Renal pelvis (tissue), 12 donors: ENCODE measurements at places on chromosomes 11 and 22.

GRCh38 chr11:9740202-9740883 lies 76.5 kb downstream of the SWAP70 start:
- no peak for DNase-seq

DNA sequence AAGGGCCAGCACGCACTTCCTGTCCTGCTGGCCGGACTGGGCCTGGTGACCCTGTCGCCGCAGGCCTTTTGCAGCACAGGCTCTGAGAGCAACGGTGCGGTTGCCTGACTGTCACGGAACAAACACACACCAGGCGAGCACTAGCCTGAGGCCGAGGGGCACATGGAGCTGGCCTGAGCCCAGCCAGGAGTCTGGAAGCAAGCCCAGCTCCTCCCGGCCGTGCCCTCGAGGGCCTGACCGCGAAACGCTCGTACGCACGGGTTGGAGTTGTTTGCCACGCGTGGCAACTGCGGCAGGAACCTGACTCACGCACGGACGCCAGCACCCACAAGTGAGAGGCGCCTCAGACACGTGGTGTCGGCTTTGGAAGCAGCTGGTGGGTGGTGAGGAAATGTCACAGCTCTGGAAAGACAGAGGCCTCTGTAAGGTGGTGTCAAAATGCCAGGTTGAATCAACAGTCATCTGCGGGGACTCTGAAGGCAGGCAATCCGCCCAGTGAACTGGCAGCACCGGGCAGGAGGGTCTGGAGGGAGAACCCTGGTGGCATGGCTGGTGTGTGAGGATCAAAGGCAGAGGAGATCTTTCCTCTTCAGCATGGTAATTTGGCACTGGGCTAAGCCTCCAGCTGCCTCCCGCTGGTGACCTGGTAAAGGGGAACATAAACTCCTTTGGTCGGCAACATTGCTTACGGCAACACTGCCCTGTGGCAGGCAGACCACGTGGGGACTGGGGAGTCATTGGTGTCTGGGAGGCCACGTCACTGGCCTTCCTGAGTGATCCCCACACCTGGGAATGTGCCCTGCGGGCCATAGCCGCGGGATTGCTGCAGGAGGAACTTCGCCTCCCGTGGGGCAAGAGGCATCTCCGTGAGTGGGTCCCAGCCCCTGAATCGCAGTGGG lies 15.3 kb upstream of the IL17REL start:
- no peak for DNase-seq

DNA sequence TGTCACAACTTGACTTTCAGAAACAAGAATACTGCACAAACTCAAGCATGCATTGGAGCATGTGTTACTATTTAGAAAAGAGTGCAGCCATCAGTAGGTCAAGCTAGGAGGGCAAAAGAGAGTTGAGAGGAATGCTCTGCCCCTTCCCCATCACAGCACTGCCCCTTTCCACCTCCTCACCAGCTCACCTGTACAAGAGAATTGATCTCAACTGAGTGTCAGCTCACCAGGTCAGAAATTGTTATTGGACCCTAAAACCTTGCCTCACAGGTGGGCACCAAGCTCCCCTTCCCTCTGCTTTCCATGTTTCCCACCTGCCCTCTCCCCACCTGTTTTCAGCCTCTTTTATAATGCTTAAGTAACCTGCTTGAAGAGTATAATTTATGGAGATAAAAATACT lies 48.8 kb downstream of the DKK3 start:
- no peak for DNase-seq

GRCh38 chr22:32794449-32795213 lies 6.9 kb upstream of the TIMP3 start:
- no peak for DNase-seq

DNA sequence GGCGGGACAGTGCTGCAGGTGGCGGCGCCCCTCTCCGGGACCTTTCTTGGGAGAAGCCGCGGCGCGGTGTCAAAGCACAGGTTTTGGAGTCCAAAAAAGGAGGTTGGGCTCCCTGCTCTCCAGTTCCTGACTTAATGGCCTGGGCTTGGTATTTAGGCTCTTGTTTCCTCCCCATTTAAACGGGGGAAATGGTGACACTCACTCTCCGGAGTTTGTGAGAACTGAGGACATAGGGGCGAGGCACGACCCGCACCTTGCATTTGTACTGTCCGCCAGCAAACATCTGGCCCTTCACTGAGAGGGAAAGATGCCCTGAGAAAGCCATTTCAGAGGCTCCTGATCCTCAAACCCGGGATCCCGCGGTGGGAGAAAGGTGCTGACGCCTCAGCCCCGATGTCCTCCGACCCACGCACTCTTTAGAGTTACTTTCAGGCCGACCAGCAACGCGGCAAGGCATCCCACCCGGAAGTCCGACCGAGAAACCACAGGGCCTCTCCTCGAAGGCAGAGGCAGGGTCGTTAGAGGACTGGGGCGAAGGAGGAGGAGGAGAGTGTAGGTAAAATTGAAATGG lies 2.9 kb upstream of the WDR74 start:
- DNase-seq: peak; percentile 29

- no peak for DNase-seq
These were observed 40.8 kb downstream of the GRAMD1B start for GRCh38 chr11:123470842-123471241.

DNA sequence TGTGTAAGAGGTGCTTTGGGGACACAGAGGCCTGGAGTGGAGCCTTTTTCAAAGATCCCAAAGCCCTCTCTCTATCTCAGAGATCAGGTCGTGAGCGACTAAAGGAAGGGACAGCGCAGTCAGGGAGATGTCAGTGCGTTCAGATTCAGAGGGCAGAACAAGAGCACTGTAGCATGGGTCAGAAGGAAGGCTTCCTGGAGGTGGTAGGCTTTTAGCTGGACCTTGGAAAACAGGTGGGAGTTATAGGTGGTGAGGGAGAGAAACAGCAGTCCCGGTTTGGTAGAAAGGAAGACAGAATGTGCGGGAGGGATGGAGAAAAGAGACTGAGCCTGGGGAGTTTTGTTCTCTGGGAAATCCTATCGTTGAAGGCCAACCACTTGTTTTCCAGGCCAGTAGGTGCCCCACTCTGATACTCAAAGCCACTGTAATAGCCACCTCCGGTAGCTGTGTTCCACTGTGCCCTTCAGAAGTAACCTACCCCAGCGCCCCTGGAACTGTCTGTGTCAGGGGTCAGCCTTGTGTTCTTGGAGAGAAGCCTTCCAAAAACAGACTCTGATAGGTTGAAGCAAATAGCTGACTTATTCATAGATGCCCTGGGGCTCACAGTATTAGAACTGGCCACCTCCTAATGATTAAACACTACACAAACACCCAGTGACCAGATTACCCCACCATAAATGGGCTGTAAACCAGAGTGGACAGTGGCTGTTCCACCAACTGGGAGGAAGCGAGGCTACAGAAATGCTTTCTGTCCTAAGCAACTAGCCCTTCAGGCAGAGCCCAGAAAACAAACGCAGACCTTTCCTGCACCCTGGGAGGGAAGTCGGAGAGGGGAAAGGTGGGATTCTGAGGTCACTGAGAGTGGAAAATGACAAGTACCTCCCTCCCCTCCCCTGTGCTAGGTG lies 157.7 kb downstream of the DBX1 start:
- no peak for DNase-seq

GRCh38 chr11:1508491-1508891 lies 21.9 kb upstream of the MOB2 start:
- no peak for DNase-seq

DNA sequence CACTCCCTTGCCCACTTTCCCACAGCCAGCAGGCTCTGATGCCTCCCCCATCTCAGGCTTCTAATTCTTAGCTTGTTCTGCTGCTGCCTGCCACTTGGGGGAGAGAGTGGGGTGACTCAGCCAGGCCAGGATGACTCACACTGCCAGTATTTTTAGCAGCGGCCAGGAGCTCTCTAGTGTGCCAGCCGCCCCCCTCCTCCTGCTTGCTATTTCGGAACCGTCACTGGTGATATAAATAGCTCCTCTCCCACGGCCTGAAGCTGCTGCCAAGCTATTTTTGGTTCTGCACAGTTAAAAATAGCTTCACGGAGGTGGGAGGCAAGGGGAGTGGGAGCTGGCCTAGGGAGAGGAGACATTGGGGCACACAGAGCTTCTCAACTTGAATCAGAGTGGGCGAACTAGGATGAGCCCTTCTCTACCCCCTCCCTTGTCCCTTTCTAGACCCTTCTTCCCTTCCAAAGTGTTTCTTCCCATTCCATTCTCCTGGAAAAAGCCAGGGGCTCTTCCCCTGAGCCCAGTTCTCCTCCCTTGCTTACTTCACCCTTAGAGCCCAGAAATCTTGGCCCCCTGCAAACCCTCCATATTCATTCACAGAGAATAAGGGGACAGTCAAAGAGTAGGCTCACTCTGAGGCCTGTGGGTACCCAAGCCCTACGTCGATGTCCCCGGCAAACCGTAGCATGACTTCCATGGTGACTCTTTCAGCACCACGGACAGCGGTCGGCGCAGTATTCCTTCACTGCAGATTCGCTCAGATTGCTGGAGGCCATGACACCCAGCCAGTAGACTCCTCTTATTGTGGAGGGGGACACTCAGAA lies 2.5 kb upstream of the NPAS4 start:
- peak; percentile 80 for DNase-seq

DNA sequence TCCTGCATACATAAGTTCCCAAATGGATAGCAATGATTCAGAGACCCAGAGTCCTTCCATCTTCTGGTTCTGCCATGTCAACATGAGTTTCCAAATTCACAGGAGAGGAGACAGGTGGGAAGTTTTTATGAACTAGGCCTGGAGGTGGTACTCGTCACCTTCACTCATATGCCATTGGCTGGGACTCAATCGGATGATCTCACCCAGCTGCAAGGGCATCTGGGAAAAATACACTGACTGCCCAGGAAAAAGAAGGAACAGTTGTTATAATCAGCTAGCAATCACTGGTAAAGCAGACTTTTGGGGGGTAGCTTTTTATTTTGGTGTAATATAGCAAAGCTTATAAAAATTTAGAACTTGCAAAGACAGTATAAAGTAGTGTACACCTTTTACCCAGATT lies 83.9 kb downstream of the OTOG start:
- DNase-seq: no peak

GRCh38 chr11:13638422-13638821 lies 30.0 kb upstream of the FAR1 start:
- no peak for DNase-seq

GRCh38 chr22:35970616-35971455 lies 57.8 kb downstream of the RBFOX2 start:
- DNase-seq: no peak

GRCh38 chr22:26437694-26438392 lies 8.8 kb downstream of the ASPHD2 start:
- no peak for DNase-seq

GRCh38 chr11:30131535-30131934 lies 99.3 kb upstream of the FSHB start:
- DNase-seq: no peak

GRCh38 chr11:133082453-133082781 lies 449.9 kb downstream of the OPCML start:
- no peak for DNase-seq

GRCh38 chr11:36073411-36074203 lies 129.7 kb downstream of the LDLRAD3 start:
- no peak for DNase-seq

DNA sequence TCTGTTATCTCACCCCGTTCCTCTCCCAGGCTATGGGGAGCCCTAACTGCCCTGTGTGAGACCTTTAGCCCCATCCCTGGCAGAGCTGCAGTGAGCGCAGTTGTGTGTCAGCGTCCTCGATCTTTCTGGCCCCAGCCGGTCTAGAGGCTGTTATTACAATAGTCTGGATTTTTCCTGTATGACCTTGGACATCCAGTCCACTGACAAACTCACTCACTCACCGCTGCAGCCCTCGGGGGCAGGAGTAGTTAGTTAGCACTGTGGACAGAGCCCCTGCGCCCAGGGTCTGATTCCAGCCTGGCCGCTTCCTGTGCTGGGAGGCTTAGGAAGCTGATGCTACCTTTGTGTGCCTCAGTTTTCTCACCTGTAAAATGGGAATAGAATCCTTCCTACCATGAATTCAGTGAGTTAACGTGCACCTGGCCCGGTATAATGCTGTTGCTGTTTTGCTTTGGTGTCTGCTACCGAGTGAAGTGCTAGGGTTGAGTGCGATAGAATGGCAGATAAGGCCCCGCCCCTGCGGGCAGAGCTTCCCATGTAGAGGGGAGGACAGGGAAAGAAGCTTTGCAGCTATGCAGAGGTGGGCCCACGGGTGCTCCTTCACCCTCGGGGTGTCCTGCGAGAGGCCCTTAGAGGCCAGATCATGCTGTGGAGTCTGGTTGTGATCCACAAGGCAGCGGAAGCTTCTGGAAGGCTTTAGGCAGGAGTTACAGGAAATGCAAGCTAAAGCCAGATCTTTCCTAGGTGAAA lies 3.0 kb downstream of the LRP5 start:
- DNase-seq: no peak

DNA sequence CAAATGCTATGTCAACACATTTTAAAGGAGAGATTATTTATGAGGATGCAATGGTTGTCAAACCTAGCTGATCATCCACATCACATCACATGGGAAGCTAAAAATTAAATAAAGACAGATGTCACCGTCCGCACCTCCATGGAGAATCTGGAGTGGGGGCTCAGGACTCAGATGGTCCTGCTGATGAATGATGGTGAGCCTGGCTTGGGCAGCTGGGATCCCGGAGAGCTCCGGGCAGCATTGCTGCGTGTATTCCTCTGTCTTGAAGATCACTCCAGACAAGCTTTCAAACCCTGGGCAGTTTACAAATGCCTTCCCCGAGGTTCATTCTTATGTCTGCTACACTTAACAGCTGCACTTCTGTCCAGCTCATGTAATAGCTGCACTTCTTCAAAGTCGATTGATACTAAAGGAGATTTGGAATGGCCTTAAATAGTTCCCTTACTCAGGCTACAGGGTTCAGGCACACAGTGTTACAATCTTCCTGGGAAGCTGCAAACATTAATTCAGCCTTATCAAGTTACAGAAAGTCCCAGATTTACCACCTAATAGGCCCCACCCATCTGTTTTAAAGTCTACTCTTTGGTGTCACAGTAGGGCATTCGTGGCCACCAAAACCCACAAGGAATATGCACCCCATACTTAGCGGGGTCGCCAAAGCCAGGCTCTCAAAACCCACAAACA lies 34.7 kb upstream of the CSNK2A3 start:
- no peak for DNase-seq

GRCh38 chr11:74577181-74577580 lies 15.2 kb upstream of the POLD3 start:
- no peak for DNase-seq

DNA sequence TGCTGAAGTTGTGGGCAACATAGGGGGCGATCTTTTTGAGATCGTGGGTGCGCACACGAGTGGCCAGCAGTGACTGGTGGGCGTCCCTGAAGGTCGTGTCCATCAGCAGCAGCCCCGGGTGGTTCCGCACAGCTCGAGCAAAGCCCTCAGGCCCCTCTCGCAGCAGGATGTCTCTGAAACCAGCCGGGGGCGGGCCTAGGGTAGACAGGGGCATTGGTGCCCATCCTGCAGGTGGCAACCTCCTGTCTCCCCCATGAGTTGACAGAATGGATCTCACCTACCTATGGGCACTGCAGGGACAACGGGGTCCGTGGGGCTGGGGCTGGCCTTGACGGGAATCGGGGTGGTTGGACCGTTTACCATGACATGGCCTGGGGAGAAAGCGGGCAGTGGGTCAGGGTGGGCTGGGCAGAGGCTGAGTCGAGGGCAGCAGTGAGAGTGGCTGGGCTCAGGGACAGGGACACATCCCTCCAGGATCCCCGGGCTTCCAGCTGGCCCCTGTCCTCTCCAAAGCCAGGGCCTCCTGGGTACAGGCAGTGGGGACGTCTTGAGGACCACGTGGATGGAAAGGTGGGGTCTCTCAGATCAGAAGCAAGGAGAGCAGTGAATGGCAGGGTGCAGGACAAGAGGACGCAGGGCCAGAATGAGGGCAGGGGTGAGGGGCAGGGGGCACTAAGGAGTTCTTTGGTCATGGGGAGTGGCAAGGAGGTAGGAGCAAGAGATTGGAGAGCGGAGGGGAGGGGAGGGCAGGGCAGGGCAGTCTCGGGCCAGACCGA lies 4.2 kb upstream of the LRFN4 start:
- DNase-seq: no peak

- DNase-seq: no peak
These were observed 62.3 kb upstream of the CLMP start for GRCh38 chr11:123257370-123257769.
